ENCODE measurements at places on chromosomes 11 and 22.

DNA sequence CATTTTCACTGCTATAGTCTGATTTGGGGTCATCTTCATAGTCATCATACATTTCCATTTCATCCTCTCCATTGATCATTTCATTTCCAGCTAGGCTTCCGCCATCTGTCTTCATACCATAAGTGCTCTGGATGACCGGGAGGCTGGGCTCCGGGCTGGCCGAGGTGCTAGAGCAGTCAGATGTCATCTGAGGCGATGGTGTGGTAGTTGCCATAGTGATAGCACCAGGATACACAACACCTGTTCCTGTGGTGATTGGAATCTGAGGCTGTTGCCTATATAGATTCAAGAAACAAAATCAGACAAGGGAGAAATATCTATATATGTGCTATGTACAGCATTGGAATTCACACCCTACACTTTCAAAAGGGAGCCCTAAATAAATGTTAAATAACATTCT, 383.5 kb downstream of the SOX6 start:
- no peak for DNase-seq

- DNase-seq = no peak
Observed at GRCh38 chr11:2806351-2807024, 79.1 kb downstream of the CDKN1C start.

GRCh38 chr11:26014456-26015115, 317.3 kb upstream of the ANO3 start:
- no peak for DNase-seq

DNA sequence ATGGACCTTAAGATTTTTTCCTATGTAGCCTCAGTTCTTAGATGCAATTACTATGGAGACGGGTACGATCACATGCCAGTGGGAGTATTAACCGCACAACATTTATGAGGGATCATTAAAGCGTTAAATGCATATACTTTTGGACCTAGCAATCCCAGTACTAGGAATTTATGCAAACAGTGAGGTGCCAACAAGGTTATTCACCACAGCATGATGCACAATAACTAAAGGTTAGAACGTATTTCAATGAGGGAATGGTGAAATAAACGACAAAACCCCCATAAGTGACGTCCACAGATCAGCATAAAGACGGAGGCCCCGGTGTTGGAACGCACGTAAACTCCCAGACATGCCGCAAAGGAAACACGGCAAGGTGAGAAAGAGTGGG, 539 bp downstream of the SIRT3 start:
- DNase-seq = no peak

DNA sequence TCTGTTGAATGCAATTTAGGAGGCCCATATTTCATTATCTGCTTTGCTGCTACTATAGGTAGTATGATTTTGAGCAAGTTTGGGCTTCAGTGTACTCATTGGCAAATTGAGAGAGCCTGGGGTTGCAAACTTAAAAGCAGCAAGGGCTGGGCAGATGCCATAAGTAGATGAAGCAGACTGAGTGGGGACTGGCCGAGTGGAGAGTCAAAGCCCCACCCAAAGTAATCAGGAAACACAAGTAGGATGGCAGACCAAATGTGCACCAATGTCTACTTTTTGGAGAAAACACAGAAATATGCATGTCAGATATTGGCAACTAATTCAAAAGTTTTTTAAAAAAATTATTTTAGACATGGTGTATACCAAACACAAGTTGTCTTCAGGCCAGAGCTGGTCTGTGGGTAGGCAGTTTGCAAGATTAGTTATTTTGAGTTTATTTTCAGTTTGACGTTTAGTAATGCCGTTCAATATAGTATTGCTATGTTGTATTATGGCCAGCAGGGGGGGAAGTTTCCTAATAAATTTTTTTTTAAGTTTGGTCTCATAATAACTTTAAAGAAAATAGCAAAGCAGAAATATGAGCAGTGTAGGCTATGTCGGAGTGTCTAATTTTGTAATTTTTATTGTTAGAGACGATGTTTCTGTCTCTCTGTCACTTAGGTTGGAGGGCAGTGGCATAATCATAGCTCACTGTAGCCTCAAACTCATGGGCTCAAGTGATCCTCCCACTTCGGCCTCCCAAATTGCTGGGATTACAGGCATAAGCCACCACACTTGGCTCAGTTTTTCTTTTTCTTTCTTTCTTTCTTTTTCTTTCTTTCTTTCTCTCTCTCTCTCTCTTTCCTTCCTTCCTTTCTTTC, 105.1 kb downstream of the HIPK3 start:
- DNase-seq = peak; percentile 20

- DNase-seq = no peak
Observed at GRCh38 chr22:46693634-46694415, 44.2 kb downstream of the CERK start.

DNA sequence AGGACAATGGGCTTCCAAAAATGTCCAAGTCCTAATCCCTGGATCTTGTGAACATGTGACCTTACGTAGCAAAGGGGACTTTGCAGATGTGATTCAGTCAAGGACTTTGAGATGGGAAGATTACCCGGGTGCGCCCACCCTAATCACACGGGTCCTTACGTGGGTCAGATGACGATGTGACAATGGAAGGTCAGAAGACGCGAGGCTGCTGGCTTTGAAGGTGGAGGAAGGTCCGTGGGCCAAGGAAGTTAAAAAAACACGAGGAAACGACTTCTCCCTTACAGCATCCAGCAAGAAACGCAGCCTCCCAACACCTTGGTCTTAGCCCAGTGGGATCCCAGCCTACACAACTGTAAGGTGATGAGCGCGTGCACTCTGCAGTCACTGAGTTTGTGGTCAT, 860.1 kb downstream of the TBC1D22A start:
- DNase-seq = no peak

GRCh38 chr11:20032577-20033260, 127.6 kb downstream of the DBX1 start:
- DNase-seq = no peak

DNA sequence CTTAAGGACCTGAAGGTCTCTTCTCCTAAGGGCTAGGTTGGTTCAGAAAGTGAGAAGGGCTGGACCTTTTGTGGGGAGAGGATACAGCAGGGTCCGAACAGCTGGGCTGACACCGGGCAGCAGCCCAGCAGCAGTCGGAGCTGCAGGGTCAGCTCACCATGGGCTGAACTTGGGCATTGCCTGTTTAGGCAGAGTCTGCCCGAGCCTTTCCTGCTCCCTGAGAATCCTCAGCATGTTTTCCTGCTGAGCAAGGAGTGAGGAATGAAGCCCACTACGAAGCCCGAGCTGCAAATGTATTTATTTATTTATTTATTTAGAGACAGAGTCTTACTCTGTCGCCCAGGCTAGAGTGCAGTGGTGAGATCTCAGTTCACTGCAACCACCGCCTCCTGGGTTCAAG, 83.9 kb downstream of the PTPRJ start:
- DNase-seq = no peak

GRCh38 chr11:120273432-120273831, 33.5 kb downstream of the POU2F3 start:
- DNase-seq = no peak

GRCh38 chr11:74926304-74927030, 22.4 kb downstream of the XRRA1 start:
- no peak for DNase-seq

DNA sequence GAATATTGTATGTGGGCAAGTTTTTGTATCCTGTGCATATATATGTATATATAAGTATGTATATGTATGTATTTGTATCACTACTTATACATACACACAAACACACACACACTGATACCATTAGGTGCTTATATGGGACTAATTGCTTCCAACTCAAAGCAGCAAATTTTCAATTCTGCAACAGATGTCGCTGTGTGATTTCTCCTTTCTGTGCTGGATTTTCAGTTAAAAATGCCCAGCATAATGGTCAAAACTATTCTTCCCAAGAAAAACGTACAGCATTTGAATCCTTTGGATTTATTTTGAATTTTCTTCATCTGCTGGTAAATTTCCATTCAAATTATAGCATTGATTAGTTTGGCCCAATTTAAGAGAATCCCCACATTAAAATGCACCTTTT, 4.3 kb downstream of the CADM1 start:
- DNase-seq = no peak

GRCh38 chr22:36546092-36546804, 17.3 kb upstream of the EIF3D start:
- no peak for DNase-seq

- no peak for DNase-seq
Observed at GRCh38 chr11:12377106-12377823, at the start of gene PARVA. TSS of gene PARVA (plus strand) at chr11:12377571. CDS start at chr11:12377648, 77 bp downstream.

- no peak for DNase-seq
Observed at GRCh38 chr11:112590764-112591163, 330.1 kb upstream of the PLET1 start.

- no peak for DNase-seq
Observed at GRCh38 chr11:36507824-36508489, 2.1 kb downstream of the TRAF6 start.

DNA sequence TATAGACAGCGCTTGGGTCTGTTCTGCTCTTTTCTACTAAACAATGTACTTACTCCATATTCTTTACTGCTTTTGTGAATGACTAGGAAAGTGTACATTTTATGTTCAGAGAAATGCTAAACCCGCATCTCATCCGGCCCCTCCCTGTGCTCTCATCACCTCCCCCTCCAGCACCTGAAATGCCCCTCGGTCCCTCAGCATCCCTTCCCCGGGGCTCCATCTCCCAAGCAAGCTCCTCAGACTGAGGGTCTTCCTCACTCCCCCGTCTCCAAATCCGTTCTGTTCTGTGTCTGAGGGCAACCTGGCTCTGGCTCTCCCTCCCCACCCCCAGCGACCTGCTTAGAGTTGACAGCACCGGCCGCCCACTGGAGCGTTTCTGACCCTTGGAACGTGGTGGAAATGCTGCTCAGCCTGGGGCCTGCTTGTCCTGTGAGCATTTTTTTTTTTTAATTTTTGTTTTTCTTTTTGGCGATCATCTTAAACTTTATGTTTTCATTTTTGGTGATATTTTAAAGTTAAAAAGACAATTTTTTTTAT, 1.4 kb downstream of the SELENOO start:
- DNase-seq = no peak

- peak; percentile 45 for DNase-seq
Observed at GRCh38 chr11:73480677-73481076, 104.5 kb downstream of the RELT start.

GRCh38 chr11:73206801-73207200, 11.3 kb upstream of the P2RY2 start:
- DNase-seq = no peak

DNA sequence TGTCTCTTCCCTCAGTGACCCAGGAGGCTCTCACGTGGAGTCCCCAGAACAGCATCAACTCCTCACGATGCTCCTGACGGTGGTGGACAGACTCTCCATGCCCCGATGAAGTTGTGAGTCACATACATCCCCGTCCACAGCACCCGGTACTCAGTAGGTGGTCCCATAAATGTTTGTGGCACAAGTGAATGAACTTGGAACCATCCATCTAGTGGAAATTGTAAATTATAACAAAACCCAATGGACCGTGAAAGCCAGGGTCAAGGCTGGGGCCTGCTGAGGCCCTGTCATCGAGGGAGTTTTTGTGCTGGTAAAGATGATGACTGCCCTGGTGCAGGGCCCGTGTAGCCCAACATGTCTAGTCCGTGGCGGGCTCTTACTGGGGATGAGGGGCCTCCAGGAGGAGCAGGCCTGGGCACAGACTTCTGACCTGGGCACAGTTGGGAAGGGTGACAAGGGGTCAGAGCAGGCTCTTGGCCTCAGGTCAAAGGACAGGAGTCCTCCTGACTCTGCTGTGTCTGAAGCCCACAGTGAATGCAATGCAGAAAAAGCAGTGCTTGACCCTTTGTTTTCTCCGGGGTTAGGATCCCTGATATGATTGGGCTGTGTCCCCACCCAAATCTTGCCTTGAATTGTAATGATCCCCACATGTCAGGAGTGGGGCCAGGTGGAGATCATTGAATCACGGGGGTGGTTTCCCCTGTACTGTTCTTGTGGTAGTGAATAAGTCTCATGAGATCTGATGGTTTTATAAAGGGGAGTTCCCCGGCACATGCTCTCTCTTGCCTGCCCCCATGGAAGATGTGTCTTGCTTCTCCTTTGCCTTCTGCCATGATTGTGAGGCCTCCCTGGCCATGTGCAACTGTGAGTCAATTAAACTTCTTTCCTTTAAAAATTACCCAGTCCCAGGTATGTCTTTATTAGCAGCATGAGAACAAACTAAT, 20.0 kb upstream of the SMIM38 start:
- no peak for DNase-seq

DNA sequence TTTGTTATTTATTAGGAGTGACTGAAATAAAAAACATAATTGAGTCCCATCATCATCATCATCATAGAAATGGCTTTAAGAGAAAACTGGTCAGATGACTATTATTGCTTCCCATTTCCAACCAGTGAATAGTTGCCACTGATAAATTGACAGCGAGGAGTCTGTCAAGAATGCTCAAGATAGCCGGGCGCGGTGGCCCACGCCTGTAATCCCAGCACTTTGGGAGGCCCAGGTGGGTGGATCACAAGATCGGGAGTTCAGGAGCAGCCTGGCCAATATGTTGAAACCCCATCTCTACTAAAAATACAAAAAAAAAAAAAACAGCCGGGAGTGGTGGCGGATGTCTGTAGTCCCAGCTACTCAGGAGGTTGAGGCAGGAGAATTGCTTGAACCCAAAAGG, 1.9 kb downstream of the WBP2NL start:
- no peak for DNase-seq

GRCh38 chr11:98766903-98767302, 253.8 kb upstream of the CNTN5 start:
- DNase-seq = no peak

DNA sequence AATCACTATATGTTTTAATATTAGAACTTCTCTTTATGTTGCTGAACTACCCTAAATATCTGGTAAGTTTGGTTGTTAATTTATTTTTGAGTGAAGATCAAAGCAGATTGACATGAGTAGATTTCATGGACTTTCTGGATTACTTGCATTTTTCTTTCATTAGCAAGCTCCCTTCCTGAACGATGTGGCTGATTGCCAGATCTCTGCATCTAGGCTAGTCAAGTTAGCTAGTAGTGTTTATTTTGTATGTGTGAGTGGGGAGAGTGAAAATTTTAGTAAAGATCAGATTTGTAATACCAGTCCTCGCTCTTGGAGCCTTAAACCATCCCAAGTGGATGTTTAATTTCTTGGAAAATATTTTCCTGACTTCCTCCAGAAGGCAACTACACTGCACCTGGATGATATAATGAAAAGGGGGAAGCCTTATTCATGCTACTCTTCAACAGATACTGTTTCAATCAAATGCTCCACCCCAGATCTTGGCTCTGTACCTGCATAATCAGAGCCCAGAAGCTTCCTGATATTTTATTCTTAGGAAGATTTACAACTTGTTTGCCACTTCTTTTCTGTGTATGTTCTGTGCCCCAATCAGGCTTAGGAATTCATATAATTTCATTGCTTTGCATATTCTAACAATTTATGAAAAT, 143.2 kb upstream of the GRIA4 start:
- DNase-seq = no peak

- no peak for DNase-seq
Observed at GRCh38 chr11:134580610-134580975, 168.6 kb upstream of the B3GAT1 start.

GRCh38 chr11:45805305-45806071, 539 bp downstream of the SLC35C1 start:
- peak; percentile 79 for DNase-seq

- no peak for DNase-seq
Observed at GRCh38 chr11:10752061-10752460, 1.0 kb downstream of the CTR9 start.

- DNase-seq = no peak
Observed at GRCh38 chr11:77110836-77111235, 8.2 kb downstream of the OMP start.

GRCh38 chr11:134727204-134727603, 315.2 kb upstream of the B3GAT1 start:
- no peak for DNase-seq
